A549 treated with RU486 at 1 μM for 4 hours (cell line): ENCODE measurements at places on chromosomes 1 and 21. TPM values are rescaled to one million over a fixed set of nuclear protein-coding genes. Genes with fewer than 3 reads are reported as not detected.

The LAD1 gene
- total RNA-seq, result 0.59 to 0.92 TPM (median 0.69 TPM) in 5 replicates

The VCAM1 gene
- 0.05 TPM in 2 of 5 replicates, not detected in the others for total RNA-seq

The LCE2B gene
- not detected in 5 replicates for total RNA-seq

The FMO3 gene
- not detected in 5 replicates for total RNA-seq

The CCSAP gene
- 2.5 to 7.0 TPM (median 6.6 TPM) in 5 replicates for total RNA-seq

The PRELP gene
- not detected in 5 replicates for total RNA-seq

The CELA2A gene
- 0.17 TPM in 1 of 5 replicates, not detected in the others for total RNA-seq

The CD101 gene
- total RNA-seq, result 0.13 to 0.43 TPM (median 0.24 TPM) in 5 replicates

The ZFP69B gene
- 0.76 to 2.6 TPM (median 1.9 TPM) in 5 replicates for total RNA-seq

The EXTL1 gene
- total RNA-seq, result not detected in 5 replicates

The RNU1-2 gene
- 5.0 TPM in 1 of 5 replicates, not detected in the others for total RNA-seq

The S100A5 gene
- 0.42 to 1.1 TPM (median 0.57 TPM) in 5 replicates for total RNA-seq

The RCSD1 gene
- total RNA-seq, result 0.06 to 0.16 TPM (median 0.11 TPM) in 4 of 5 replicates, not detected in the other

The ISG20L2 gene
- total RNA-seq, result 46.4 to 55.1 TPM (median 48.6 TPM) in 5 replicates

The ADGRL2 gene
- 8.1 to 15.7 TPM (median 13.7 TPM) in 5 replicates for total RNA-seq

The DIO1 gene
- not detected in 5 replicates for total RNA-seq

The THEM4 gene
- 12.1 to 15.5 TPM (median 14.1 TPM) in 5 replicates for total RNA-seq

The ADORA1 gene
- total RNA-seq, result 0.73 to 1.3 TPM (median 1.2 TPM) in 5 replicates

The KIF26B gene
- total RNA-seq, result 0.03 to 0.16 TPM (median 0.05 TPM) in 5 replicates

The KISS1 gene
- 1.1 TPM in 1 of 5 replicates, not detected in the others for total RNA-seq

The FABP3 gene
- not detected in 5 replicates for total RNA-seq
